NCI-H1092 treated with DMSO at 0.1 percent for 48 hours (cell line): ENCODE measurements at places on chromosomes 2 and 18.

GRCh38 chr2:242085941-242086621, 216.6 kb downstream of the RTP5 start:
- DNase-seq, result no peak

DNA sequence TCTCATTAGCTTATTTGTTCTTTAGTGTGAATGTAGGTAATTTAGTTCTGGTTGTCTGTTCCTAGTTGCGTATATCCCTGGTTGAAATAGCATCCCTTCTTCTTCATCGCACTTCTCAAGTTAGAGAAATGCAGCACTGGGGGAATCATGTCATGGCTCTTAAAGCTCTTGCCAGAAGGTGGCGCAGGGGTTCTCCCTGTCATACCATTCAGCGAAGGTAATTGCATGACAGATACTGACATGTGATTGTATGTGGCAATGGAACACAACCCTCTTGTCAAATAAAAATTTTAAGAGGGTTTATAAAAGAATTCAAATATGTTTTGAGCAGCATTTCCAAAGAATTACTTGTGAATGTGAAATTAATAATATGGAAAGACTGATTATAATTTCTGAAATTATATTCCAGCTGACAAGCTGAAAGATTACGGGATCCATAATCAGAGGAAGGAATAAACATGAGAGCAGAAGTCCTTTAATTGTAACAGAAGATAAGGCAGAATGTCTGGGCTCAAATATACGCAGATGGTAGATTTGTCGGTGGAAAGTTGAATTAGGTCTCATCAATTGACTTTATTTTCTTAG, 411.7 kb downstream of the DSEL start:
- peak; percentile 84 for DNase-seq

GRCh38 chr2:191758518-191759507, 80.9 kb downstream of the NABP1 start:
- peak; percentile 7 for DNase-seq

- DNase-seq, result no peak
Measured at GRCh38 chr2:3465844-3466481, 53.4 kb downstream of the ADI1 start.

DNA sequence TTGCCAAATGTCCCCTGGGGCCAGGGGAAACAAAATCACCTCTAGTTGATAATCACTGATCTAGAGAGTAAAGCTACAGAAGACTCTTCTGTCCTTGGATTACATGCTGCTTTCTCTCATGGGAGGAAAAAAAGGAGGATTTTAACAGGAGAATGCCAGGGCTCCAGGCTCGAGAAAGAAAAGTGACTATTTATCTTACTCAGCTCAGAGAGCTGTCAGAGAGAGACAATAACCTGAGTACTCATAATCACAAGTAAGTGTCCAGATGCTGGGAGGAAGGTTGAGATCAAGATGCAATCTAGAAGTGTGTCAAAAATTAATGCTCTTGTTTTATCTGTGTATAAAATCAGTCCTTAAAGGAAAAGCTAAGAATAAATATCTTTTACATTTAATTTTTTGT, 133.3 kb downstream of the PTRHD1 start:
- no peak for DNase-seq

GRCh38 chr2:215787565-215788178, 225.7 kb downstream of the MREG start:
- no peak for DNase-seq

GRCh38 chr2:24085200-24085489, 511 bp upstream of the TP53I3 start:
- no peak for DNase-seq

DNA sequence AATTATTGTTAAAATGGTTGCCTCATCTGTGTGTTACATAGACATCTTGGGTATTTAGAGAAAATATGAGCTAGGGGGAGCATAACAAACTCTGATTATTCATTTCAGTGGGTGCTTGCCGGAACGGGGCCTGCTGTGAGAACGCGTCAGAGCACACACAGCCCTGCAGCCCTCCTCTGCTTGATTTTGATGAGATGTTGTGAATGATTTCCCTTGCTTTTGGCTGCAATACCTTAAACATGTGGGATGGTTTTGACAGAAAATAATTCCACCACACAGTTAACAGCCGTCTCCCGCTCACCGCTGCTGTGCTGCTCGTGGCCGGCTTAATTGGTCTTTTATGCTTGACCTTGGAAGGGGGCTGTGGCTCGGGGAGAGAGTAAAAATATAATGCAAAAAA, 49.9 kb upstream of the TXNDC2 start:
- no peak for DNase-seq

DNA sequence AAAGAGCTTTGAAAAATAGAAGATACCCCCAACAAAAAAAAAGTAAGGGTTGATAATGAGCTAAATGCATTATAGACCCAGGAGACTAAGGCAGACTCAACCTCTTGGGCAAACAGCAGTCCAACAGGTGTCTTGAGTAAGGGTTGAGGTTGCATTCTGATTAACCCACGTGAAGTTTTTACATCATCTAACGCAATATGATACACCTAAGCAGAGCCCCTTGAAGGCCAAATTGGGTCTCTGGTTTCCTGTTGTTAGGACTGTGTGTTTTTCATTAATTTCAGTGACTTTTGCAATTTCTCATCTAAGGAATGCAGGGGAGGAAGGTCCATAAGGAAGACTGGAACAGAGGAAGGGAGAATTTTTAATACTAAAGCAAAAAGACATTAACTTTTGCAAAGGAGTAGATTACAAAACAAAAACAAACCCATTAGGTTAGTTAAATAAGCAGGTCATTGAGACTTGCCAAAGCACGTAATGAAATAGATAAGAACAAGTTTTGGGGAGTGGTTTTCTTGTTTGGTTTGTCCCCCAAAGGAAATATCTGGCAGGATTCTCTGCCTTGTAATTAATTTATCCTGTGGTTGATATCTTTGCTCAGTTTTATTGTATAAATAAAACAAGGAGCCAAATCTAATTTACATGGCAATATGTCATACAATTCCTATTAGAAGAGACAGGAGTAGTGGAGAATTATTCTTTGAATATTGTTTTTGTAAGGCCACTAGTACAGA, 244.3 kb downstream of the ETAA1 start:
- no peak for DNase-seq

- DNase-seq, result no peak
Measured at GRCh38 chr18:62781893-62782292, 66.6 kb downstream of the PHLPP1 start.

- DNase-seq, result no peak
Measured at GRCh38 chr2:239717706-239718105, 307.4 kb downstream of the NDUFA10 start.

DNA sequence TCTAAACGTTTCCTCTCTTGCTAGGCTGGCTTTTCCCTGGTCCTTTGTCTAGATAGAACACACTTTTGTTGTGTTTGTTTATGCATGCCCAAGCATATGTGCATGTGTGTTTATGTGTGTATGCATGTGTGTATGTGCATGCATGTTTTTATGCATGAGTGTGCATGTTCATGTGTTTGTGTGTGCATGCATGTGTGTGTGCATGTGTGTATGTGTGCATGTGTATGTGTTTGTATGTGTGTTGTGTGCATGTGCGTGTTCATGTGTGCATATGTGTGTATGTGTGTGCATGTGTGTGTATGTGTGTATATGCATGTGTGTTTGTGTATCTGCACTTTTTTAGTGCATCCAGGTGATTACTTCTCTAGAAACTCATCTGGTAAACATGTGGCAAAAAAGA, 558.0 kb downstream of the GALR1 start:
- DNase-seq, result no peak

- DNase-seq, result no peak
Measured at GRCh38 chr2:38945911-38946310, 56.2 kb downstream of the ARHGEF33 start.

- no peak for DNase-seq
Measured at GRCh38 chr2:98454500-98455235, 10.0 kb downstream of the INPP4A start.

- DNase-seq, result no peak
Measured at GRCh38 chr2:219168932-219169331, 897 bp downstream of the SLC23A3 start.

DNA sequence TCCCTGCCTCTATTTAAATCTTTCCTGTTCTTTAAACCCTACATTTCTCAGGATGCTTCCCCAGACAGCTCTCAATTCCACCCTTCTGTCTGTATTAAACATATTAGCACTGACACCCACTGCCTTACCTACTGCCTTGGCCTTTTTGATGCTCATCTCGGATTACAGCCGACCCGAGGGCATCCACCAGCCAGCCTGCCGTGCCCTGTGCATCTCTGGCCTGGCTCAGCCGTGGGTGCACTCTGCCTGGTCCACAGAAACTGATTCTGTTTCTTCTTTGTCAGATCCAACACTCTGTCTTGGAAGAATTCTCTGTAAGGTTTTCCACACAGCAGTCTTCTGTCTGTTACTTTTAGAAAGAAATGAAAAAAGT, 27.2 kb downstream of the TANC1 start:
- DNase-seq, result no peak

DNA sequence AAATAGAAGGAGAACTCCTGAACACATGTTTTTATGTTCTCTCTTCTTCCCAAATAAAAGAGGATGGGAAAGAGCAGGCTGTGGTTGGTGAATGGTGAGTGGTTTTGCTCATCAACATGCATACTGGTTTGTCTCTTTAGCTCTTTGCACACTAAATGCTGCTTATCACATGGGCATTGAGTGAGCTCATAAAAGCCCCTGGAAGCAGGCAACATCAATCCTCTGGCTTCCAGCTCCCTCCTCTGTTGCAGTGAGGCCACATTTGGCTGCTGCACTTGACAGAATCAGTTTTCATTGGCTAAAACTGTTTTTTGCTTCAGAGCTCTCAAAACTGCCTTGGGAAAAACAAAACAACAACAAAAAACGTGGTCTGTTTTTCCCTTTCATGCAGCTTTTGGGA, 1308.2 kb upstream of the NRXN1 start:
- no peak for DNase-seq

DNA sequence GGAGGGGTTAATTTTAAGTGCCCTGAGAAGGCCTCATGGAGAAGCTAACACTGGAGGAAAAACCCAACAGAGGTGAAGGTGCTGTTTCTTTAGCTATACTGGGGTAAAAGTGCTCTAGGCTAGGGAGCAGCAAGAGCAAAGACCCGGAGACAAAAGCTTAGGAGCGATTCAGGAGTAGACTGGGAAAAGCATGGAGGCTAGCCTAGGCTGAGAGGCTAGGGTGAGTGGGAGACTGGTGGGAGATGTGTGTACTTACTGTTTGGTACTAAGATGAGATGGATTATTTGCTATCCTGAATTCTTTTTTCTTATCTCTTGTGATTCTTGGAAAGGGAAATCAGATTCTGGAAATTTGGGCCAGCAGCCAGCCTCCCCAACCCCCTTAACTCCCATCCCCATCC, 2.0 kb downstream of the GIGYF2 start:
- DNase-seq, result no peak

- DNase-seq, result no peak
Measured at GRCh38 chr18:32049393-32050171, 31.0 kb downstream of the RNF125 start.

DNA sequence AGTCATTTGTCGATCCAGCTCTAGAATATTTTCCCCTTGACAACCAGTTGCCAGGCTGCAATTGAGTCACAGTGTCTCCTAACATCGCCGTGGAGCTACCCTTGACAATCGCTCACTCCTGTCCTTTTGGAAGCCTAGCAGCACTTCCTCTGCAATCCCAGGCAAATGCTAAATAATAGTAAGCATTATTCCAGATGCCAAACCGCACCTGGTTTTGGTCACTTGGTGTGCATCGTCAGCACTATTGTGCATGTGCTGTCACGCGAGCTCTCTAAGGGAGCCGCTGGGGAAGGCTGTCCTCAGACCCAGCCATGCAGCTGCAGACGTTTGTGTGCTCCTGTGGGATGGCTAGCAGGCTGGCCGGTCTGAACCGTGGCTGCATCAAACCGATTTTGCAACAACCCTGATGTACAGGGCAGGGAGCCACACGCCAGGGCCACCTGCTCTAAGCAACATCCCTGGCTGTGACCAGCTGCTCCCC, 549.5 kb upstream of the ID2 start:
- DNase-seq, result peak; percentile 6

DNA sequence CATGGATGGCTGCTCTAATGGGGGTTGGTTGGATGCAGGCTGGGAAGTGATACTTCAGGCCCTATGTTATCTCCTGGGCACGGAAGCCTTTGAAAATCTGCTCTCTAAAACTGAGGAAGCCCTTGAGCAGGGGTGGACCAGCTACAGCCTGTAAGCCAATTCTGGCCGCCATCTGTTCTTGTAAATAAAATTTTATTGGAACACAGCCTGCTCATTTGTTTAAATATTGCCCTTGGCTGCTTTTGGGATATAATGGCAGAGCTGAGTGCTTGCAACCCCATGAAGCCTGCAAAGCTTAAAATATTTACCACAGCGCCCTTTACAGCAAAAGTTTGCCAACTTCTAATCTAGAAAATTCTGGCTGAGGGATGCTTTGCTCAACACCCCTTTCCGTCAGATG, 11.9 kb upstream of the IGFBP2 start:
- peak; percentile 80 for DNase-seq

DNA sequence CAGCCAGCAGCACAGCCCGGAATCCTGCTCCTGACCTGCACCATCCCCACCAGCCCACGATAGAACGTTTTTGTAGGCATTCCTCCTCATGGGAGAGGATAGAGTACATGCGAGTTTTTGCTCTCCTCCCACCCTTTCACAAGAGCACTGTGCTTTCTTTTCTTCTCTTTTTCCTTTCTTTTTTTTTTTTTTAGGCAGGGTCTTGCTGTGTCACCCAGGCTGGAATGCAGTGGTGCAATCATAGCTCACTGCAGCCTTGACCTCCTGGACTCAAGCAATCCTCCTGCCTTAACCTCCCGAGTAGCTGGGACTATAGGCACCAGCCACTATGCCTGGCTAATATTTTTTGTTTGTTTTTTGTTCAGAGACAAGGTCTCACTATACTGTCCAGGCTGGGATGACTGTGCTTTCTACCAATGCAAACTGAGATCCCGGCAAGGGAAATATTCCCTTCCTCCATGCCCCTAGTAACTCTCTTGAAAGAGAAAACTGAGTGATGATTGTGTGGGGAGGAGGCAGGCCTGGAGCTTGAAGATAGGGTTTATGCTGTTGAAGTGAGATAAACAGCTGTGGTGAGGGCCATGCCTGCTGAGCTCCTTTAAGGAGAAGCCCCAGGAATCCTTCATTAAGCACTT, 82.6 kb upstream of the TXNDC2 start:
- no peak for DNase-seq

GRCh38 chr2:176963568-176964287, 248.9 kb upstream of the HNRNPA3 start:
- no peak for DNase-seq

DNA sequence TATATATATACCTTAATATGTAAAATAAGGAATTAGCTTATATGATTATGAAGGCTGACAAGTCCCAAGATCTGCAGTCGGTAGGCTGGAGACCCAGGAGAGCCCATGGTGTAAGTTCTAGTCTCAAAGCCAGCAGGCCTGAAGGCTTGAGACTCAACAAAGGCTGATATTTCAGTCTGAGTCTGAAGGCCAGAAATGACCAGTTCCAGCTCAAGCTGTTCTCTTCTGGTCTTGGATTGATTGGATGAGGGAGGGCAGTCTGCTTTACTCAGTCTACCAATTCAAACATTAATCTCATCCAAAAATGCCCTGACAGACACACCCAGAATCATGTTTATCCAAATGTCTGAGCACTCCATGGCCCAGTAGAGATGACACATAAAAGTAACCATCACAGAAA, 22.0 kb downstream of the HNMT start:
- DNase-seq, result no peak

GRCh38 chr2:189552991-189553404, 27.6 kb downstream of the SLC40A1 start:
- DNase-seq, result no peak

GRCh38 chr2:204638471-204639194, 93.4 kb downstream of the PARD3B start:
- DNase-seq, result no peak

GRCh38 chr2:42239289-42239661, 70.1 kb downstream of the EML4 start:
- DNase-seq, result no peak
